ENCODE measurements at places on chromosomes 13 and 19.

GRCh38 chr13:43785650-43786471 is 911 bp downstream of the ENOX1 start:
- no peak for DNase-seq

DNA sequence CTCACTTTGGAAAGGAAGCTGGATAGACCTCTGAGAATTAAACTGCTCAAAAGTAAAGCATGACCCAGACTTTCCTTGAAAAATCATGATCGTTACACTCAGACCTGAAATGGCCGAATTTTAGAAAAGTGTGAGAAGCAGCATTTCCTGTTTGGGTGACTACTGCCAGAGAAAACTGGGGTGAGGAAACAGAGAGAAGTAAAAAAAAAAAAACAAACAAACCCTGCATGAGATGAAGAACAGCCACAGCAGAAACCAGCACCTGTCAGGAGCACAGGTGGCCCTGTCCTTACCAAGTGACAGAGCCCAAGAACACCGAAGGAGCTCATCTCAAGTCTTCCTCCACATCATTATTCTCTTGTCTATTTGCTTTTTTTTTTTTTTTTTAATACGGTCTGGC is 12.0 kb upstream of the ADPRHL1 start:
- no peak for DNase-seq

GRCh38 chr13:90415902-90416301 is 931.6 kb upstream of the MIR17HG start:
- DNase-seq: no peak

DNA sequence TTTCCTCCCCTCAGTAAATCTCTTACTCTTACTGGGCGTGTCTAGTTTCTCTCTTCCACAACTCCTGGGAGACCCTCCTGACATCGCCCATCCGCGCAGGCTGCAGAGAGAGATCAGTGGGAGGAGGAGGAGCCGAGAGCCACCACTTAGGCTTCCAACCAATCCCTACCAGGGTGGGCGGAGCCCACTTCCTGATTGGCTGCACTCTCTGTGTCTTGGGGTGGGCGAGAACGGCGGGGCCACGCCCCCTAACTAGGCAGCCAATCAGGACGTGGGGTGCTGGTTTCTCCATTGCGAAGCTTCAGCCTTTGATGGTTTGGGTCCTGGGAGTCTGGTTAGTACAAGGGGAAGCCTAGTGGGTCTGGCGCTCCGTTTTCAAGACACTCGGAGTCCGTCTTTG is at the start of gene PMIS2:
Gene PMIS2, plus strand, starts transcription at position 326 of the 400 bp plus-strand sequence. CDS start 87 bp downstream, outside the sequence.
- DNase-seq: no peak

GRCh38 chr19:13240312-13241022 is 90.3 kb downstream of the IER2 start:
- DNase-seq: no peak

GRCh38 chr19:2613507-2614295 is 88.8 kb downstream of the GNG7 start:
- peak; percentile 32 for DNase-seq

DNA sequence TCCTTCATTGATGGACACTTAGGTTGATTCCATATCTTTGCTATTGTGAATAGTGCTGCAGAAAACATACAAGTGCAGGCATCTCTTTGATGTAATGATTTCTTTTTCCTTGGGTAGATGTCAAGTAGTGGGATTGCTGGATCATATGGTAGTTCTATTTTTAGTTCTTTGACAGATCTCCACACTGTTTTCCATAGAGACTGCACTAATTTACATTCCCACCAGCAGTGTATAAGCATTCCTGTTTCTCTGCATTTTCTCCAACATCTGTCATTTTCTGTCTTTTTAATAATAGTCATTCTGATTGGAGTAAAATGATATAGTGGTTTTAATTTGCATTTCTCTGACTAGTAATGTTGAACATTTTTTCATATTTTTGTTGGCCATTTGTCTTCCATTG is 116.7 kb downstream of the LMO7 start:
- no peak for DNase-seq

- DNase-seq: no peak
These were observed 1576.9 kb upstream of the SPRY2 start for GRCh38 chr13:81917810-81918209.

GRCh38 chr19:47024502-47024901 is 4.9 kb downstream of the NPAS1 start:
- DNase-seq: no peak

DNA sequence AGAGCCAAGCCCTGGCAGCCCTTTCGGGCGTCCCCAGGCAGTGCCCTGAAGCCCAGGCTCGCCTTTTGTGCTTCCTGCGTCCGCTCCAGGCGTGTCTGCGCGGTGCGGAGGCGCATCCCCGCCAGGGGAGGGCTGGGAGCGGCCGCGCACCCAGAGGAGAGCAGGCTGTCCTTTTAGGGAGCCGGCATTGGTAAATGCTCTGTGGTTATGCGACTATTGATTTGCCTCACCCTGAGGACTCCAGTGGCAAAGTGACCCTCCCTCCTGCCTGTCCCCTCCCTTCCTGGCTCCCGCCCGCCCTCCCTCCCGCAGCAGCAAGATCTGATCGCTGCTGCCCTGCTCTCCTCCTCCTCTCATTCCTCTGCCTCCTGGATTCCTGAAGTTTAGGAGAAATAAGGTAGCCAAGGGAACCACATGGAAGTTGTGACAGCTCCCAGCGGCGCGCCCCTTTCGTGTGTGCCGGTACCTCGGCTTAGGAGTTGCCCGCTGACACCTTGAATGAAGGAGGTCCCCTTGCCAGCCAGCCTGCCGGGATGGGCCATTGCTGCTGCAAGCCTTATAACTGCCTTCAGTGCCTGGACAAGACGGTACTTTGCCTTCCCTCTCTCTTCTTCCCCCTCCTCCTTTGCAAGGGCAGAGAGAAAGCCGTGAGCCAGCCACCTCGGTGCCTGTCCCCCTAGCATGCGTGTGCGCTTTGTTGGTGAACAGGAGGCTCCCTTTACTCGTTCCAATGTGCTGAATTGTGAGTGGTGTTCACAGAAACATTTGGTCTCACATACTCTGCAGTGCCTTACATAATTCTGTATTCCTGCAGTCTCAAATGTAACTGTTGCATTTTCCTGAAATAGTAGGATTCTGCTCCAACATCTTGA is 166.9 kb downstream of the SLC7A1 start:
- no peak for DNase-seq

- DNase-seq: no peak
These were observed 14.1 kb upstream of the AMER2 start for GRCh38 chr13:25186187-25186586.

- DNase-seq: no peak
These were observed 64.2 kb downstream of the SIAH3 start for GRCh38 chr13:45787346-45787745.

GRCh38 chr13:47146991-47147811 is 250.3 kb upstream of the HTR2A start:
- DNase-seq: no peak

- DNase-seq: no peak
These were observed 12.9 kb downstream of the DPF1 start for GRCh38 chr19:38211151-38211591.

- DNase-seq: no peak
These were observed 2.7 kb downstream of the MAP2K2 start for GRCh38 chr19:4121273-4121612.

GRCh38 chr13:79711631-79712030 is 230.7 kb downstream of the NDFIP2 start:
- DNase-seq: no peak

GRCh38 chr13:104111031-104111430 is 1044.8 kb upstream of the SLC10A2 start:
- DNase-seq: no peak

DNA sequence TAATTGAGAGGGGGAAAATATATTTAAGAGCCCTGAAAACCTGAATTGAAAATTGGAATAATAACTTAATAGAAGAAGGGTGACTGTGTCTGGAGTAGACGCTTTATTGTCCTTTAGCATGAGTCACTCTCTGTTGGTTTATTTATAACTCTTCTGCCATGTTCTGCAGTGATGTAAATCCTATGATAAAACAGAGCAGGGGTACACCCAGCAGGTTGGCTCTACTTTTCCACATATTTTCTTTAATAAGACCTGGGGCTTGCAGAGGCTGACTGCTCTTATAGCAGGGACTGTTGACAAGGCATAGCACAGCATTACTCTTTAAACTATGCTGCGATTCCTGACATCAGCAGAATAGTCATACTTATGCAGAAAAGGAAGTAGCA is 389.9 kb upstream of the PCDH9 start:
- no peak for DNase-seq

GRCh38 chr19:43720936-43721335 is 5.1 kb downstream of the IRGC start:
- DNase-seq: no peak

DNA sequence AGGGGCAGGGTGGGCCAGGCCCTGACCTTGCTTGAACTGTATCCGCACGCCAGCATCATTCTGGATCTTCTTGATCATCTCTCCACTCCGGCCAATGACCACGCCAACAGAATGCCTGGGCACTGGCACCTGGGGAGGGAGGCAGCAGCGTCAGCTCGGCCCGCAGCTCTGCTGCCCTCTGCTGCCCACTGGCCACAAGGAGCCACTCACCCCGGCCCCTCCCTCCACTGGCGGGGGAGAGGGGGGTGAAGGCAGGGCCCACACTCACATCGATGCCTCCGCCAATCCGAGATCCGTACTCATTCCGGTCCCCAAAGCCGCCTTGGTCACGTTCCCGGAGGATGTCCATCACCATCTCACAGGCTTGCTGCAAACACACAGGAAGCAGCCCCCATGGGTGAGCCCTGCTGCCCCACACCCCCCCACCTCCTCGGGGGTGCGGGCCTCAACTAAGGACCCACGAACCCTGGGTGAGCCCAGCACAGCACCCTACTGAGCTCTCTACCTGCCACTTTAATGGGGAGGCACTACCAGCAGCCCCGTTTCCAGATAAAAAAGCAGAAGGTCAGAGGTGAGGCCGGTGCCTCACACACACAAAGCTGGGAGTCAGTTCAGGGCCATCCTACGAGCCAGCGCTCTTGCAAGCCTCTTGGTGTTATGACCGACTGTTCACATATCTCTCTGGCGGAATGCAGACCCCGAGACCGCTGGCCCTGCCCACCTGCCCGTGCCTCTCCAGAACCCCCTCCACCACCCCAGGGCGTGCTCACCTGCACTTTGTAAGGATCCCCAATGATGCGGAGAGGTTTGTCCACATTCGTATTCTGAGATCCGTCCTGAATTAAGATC is 6.7 kb downstream of the KHSRP start:
- no peak for DNase-seq

GRCh38 chr13:89763005-89763404 is 1584.5 kb upstream of the MIR17HG start:
- no peak for DNase-seq

GRCh38 chr19:41876847-41877832 is at the start of gene CD79A:
Gene CD79A (plus strand): TSS chr19:41877279. CDS start chr19:41877305, 26 bp downstream.
- no peak for DNase-seq

DNA sequence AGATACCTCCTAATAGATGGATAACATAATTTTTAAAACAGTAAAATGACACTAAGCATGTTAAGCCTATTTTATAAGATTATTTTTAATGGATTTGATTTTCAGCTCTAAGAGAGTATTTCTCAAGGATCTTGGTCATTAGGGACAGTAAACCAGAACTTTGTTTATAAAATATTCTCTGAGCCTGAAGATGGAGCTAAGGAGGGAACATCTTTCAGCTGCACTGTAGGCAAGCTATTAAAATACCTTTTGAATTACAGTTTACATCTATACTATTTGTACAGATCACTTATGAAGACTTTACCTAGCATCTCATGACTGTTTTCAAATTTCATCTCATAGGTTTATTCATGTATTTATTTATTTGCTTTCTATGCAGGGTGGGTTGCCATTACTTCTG is 345.3 kb downstream of the MYO16 start:
- no peak for DNase-seq

DNA sequence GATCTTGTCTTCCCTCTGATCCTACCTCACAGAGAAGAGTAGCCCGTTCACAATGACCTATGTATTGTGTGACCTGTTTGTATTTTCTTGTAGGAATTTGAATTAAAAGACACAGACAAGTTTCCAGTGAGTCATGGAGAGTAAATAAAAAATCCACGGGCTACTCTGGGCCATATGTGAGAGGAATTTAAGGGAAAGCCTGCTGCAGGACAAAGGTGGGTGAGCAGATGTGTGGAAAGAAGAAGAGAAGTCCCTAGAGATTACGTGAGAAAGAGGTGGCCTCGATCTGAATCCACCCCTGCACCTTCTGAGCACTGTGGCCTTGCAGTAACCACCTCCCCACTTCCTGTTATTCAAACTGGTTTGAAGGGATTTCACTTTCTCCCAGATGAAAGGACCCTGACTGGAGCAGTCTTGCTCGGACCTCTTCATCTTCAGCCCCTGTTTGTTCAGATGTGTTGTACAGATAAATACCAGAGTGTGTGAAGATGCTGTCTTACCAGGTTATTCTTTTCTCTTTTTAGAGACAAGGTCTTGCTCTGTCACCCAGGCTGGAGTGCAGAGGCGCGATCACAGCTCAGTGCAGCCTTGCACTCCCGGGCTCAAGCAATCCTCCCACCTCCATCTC is 205.4 kb downstream of the PDS5B start:
- DNase-seq: no peak

GRCh38 chr19:14222886-14223285 is 16.9 kb upstream of the ADGRL1 start:
- no peak for DNase-seq

- no peak for DNase-seq
These were observed 67.8 kb downstream of the SPACA7 start for GRCh38 chr13:112443995-112444311.

DNA sequence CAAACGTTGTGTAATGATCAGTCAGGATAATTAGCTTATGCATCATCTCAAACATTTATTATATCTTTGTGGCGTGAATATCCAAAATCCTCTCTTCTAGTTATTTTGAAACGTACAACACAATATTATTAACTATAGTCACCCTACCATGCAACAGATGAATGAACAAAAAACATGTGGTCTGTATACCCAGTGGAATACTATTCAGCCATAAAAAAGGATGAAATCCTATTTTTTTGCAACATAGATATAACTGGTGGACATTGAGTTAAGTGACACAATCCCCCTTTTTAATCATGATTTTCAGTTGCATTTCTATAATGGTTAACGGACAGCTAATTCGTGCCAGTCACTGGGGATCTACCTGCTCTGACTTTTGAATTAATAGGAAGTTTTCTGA is 145.6 kb downstream of the SOX1 start:
- no peak for DNase-seq

- no peak for DNase-seq
These were observed 92.8 kb downstream of the FAM216B start for GRCh38 chr13:42874221-42874620.

DNA sequence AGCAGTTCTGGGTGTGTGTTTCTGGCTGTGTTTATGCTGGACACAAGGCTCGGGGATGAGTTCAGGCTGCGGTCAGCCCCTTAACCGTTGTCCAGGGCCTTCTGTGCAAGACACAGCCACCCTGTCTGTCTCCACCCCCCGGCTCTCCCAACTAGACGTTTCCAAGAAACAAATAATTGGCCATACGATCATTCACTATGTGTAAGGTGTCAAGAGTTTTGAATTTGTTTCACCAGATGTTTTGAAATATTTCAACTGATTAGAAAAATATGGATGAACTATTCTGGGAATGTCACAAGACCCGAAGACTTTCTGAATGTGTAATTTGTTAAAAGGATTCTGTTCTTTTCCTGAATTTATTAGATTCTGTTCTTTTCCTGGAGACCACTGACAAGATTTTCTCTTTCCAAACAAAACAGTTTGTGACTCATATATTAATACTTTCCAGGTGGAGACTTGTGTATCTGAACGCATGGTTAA is 318.2 kb downstream of the MYO16 start:
- no peak for DNase-seq

- DNase-seq: no peak
These were observed 8.1 kb upstream of the CHST8 start for GRCh38 chr19:33613620-33614000.

All from activated T-helper 1 cell treated with anti-CD3 and anti-CD28 coated beads, Interleukin-2, amount 50 U/mL, for 16 hours (primary cell).